Stimulated activated naive CD8-positive, alpha-beta T cell treated with anti-CD3 and anti-CD28 coated beads, Interleukin-15, amount 100 ng/mL, for 72 hours (primary cell): ENCODE measurements at places on chromosomes 2 and 18.

- DNase-seq, result no peak
Observed at GRCh38 chr2:211744379-211744778, 794.2 kb downstream of the ERBB4 start.

GRCh38 chr2:117979911-117980701, 33.8 kb downstream of the CCDC93 start:
- DNase-seq, result no peak

GRCh38 chr2:225366731-225367130, 32.8 kb upstream of the NYAP2 start:
- DNase-seq, result no peak

DNA sequence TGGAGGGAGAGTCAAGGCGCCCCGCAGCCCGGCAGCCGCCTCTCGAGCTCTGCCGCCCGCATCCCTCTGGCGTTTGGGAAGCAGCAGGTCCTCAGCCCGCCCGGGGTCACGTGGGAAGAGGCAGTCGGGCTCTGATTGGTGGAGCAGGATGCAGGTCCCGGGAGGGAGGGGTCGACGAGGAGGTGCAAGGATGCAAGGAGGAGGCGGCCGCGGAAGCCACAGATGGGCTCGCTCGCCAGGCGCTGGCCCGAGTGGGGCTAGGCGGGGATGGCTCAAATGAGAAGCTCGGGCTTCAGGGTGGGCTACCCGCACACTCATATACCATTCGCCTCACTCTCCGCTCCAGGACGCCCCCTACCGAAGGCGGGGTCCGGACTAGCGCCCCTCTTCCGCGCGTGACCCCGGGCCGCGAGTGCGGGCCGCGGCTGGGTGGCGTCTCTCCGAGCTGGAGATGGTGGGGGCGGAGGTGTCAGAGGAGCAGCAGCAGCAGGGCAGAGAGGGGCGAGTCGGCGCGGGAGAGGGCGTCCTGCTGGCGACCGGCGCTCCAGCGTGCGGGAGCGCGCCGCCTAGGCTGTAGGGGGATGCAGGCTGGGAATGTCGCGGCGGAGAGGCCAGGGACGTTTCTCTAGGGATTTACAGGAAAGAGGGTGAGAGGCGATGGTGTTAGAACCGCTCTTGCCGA, at the start of gene TMEFF2:
TSS of gene TMEFF2 (minus strand) at position 68 of the 682 bp plus-strand sequence. CDS start 409 bp downstream, outside the sequence.
- peak; percentile 37 for DNase-seq

GRCh38 chr2:58428096-58429013, 187.2 kb upstream of the FANCL start:
- no peak for DNase-seq

- DNase-seq, result no peak
Observed at GRCh38 chr2:138187221-138187620, 222.9 kb downstream of the HNMT start.
